Adrenal gland (tissue), 19 donors: ENCODE measurements at places on chromosomes 1 and 21. TPM values are rescaled to one million over a fixed set of nuclear protein-coding genes. Genes with fewer than 3 reads are reported as not detected.

The DNAJC6 gene
- 1.5 TPM for polyA plus RNA-seq

The SPRR2A gene
- polyA plus RNA-seq: 0.97 TPM

The DMBX1 gene
- not detected for polyA plus RNA-seq

The ANGPTL3 gene
- polyA plus RNA-seq: 0.07 TPM

The CFAP107 gene
- not detected for polyA plus RNA-seq

The LEFTY2 gene
- 0.16 TPM for polyA plus RNA-seq

The FBXO28 gene
- polyA plus RNA-seq: 7.0 TPM

The WNT2B gene
- polyA plus RNA-seq: 1.9 TPM

The LCE5A gene
- not detected for polyA plus RNA-seq

The ACTRT2 gene
- not detected for polyA plus RNA-seq

The BATF3 gene
- 5.4 TPM for polyA plus RNA-seq

The PDZK1 gene
- polyA plus RNA-seq: 3.4 TPM

The AGTRAP gene
- 57.0 TPM for polyA plus RNA-seq

The ENAH gene
- polyA plus RNA-seq: 10.0 TPM

The CDKN2C gene
- polyA plus RNA-seq: 18.5 TPM

The SYCP1 gene
- polyA plus RNA-seq: 0.07 TPM

The RGS5 gene
- polyA plus RNA-seq: 660 TPM

The APOBEC4 gene
- not detected for polyA plus RNA-seq

The TAS1R3 gene
- polyA plus RNA-seq: 0.61 TPM

The NCAM2 gene
- 37.6 TPM for polyA plus RNA-seq

The ANKRD34A gene
- polyA plus RNA-seq: 0.59 TPM

The TTC39A gene
- polyA plus RNA-seq: 5.9 TPM

The DNAJC8 gene
- polyA plus RNA-seq: 47.7 TPM

The GSTM1 gene
- polyA plus RNA-seq: not detected

The ZMYND12 gene
- polyA plus RNA-seq: 6.1 TPM

The IRF2BP2 gene
- 87.6 TPM for polyA plus RNA-seq

The ITSN1 gene
- polyA plus RNA-seq: 20.0 TPM

The JAK1 gene
- polyA plus RNA-seq: 59.5 TPM

The CYP4A11 gene
- not detected for polyA plus RNA-seq

The RC3H1 gene
- 12.1 TPM for polyA plus RNA-seq

The CRYAA gene
- polyA plus RNA-seq: not detected

The BNIPL gene
- 0.24 TPM for polyA plus RNA-seq

The FAM167B gene
- polyA plus RNA-seq: 30.0 TPM

The HMCN1 gene
- 0.56 TPM for polyA plus RNA-seq

The NMNAT2 gene
- polyA plus RNA-seq: 0.51 TPM

The LCE2A gene
- polyA plus RNA-seq: not detected

The ATXN7L2 gene
- 3.1 TPM for polyA plus RNA-seq

The SLAMF7 gene
- 2.3 TPM for polyA plus RNA-seq

The TDRD5 gene
- 0.90 TPM for polyA plus RNA-seq

The POU3F1 gene
- 0.40 TPM for polyA plus RNA-seq

The TSACC gene
- 3.4 TPM for polyA plus RNA-seq

The BLACAT1 gene
- polyA plus RNA-seq: 0.03 TPM

The PRRX1 gene
- polyA plus RNA-seq: 11.7 TPM

The HSD11B1 gene
- 4.1 TPM for polyA plus RNA-seq

The IVL gene
- 0.16 TPM for polyA plus RNA-seq

The BARHL2 gene
- not detected for polyA plus RNA-seq
